Cerebellar nuclear complex (tissue), 1 donor: ENCODE measurements at places on chromosomes 11 and 22.

GRCh38 chr11:77407613-77408012 lies 66.3 kb downstream of the PAK1 start:
- DNase-seq = no peak

- no peak for DNase-seq
Observed at GRCh38 chr11:86579406-86579731, 93.0 kb downstream of the ME3 start.

- DNase-seq = no peak
Observed at GRCh38 chr11:130827451-130828377, 88.6 kb downstream of the SNX19 start.

- DNase-seq = no peak
Observed at GRCh38 chr22:45320357-45320976, 10.7 kb downstream of the FAM118A start.

DNA sequence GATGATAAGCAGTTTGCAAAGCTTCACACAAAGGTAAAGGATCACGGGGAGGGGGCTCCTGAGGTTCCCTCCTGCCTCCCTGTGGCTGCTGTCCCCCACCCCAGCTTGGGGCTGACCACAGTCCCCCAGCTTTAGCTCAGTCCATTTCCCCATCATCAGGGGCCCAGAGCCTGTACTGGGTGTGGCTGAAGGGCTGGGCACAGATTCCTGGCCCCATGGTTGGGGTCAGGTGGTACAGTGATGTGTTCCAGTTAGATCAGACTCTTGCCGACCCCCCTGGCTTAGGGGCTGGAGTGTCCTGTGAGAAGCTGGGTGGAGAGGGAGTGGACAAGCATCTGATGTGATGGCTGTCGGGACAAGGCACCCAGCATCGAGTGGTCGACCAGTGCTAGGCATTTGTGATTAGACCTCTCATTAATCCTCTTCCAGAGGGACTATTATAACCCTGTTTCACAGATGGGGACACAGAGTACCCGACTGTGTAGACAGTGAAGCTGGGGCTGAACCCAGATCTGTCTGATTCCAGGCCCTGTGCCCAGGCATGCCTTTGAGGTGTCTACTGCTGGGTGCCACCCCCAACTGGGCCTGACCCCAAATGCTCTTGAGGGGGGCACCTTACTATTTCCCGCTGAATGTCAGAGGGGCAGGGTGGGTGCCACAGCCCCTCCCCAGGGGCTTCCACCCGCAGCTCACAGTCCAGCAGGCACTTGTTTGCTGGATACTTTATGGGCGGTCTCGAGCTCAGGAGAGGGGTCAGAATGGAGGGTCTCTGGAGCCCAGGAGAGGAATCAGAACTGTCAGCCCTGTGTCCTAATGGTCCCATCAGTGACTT lies 4.3 kb downstream of the SHANK3 start:
- no peak for DNase-seq

DNA sequence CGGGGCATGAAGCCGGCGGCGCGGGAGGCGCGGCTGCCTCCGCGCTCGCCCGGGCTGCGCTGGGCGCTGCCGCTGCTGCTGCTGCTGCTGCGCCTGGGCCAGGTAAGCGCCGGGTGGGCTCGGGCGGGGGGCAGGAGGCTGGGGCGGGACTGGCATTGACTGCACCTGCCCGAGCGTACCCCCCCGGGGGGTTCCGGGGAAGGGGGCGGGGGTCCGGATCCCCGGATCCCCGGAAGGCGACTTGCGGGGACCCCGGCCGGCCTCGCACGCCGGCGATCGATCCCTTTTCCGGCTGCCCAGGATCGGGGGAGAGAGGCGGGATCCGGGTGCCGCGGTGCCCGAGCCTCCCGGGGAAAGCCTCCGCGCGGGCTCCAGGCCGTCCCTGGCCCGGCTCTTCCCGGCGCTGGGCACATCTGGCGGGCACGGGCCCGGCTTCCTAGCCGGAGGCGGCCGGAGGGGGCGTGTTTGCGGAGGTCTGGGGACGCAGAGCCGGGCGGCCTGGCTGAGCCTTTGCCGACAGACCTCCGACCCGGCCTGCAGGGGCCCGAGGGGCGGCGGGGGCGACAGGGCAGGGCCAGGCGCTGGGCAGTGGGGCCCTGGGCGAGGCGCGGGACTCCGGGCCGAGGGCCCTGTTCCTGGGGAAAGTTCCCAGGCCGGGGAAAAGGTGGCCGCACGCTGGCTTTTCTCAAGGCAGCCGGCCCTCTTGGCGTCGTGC lies 705 bp downstream of the PTPRJ start:
- no peak for DNase-seq

DNA sequence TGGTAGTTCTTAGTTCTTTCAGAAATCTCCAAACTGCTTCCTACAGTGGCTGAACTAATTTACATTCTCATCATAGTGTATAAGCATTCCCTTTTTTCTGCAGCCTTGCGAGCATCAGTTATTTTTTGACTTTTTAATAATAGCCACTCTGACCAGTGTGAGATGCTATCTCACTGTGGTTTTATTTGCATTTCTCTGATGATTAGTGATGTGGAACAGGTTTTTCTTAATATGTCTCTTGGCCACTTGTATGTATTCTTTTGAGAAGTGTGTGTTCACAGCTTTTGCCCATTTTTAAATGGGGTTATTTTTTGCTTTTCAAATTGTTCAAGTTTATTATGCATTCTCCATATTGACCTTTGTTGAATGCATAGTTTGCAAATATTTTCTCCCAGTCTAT lies 459.3 kb downstream of the NTM start:
- no peak for DNase-seq

DNA sequence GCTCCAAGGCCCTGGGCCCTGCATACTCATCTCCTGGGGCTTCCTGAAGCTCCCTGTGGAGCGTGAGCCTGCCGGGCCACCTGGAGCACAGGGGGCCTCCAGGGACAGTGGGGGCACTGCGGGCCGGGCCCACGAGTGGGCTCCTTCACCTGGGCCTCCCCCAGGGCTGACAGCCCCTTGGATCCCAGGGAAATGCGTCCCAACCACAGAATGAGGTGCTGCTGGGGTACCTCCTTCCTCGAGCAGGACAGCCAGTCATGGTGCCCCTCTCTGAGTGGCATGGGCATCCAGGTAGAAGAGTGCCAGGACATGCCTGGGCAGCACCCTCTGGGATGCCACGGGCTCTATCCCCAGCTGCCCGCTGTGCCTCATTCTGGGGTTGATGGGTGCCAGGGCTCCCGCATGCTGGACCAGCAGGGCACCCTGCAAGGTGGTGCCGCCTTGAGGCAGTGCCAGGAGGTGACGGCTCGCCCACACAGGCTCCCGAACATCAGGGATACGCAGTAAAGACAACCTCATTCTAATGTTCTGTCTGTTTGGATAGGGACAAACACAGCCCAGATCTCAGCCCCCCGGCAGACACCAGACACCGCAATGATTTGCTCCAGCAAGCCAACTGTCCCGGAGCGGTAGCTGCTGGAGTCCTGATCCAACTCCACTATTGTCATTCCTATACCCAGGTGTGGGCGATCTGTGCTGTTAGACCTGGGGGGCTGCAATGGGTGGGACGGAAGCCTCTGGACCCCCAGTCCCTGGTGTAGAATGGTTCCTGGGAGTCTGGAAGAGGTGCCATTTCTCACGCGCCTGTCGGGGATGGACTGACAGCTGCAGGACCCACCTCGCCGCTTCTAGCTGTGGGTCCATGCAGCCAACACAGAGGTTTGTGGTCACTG lies 25.8 kb downstream of the KRTAP5-5 start:
- DNase-seq = no peak

- DNase-seq = no peak
Observed at GRCh38 chr11:24708616-24709015, 211.8 kb downstream of the LUZP2 start.

GRCh38 chr11:9142732-9143131 lies 51.3 kb upstream of the SCUBE2 start:
- no peak for DNase-seq

GRCh38 chr22:19819911-19820879 lies 34.5 kb downstream of the GNB1L start:
- DNase-seq = no peak

DNA sequence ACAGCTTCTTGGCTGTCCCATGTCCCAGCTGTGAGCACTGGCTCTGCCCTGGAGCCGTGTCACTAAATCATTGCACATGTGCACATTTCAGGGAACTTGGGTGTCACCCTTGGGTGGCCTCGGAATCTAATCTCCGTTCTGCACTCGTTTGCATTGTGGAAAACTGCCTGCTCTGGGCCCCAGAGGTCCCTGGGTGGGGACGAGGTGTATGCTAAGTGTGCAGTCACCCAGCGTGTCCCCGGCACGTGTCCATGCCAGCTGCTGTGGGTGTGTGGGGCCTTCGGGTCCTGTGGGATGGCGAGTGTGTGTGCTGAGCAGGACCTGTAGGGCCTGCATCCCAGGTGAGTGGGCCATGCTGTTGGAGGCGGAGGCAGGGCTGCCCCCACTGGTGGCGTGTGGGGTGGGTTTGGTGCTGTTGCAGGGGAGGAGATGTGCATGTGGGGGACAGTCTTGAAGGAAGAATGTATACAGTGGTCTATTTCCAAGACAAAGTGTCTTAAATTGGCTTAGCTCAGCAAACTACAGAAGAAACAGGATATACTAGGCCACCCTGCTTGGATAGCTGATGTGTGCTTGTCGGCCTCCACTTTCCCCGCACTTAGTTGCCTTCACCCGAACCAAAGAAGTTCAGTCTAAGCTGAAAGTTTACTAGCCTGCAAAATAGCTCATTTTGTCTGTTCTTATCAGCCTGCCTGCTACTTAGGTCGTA lies 14.6 kb downstream of the TANGO2 start:
- no peak for DNase-seq

- no peak for DNase-seq
Observed at GRCh38 chr11:97361812-97362378, 972.1 kb downstream of the JRKL start.

DNA sequence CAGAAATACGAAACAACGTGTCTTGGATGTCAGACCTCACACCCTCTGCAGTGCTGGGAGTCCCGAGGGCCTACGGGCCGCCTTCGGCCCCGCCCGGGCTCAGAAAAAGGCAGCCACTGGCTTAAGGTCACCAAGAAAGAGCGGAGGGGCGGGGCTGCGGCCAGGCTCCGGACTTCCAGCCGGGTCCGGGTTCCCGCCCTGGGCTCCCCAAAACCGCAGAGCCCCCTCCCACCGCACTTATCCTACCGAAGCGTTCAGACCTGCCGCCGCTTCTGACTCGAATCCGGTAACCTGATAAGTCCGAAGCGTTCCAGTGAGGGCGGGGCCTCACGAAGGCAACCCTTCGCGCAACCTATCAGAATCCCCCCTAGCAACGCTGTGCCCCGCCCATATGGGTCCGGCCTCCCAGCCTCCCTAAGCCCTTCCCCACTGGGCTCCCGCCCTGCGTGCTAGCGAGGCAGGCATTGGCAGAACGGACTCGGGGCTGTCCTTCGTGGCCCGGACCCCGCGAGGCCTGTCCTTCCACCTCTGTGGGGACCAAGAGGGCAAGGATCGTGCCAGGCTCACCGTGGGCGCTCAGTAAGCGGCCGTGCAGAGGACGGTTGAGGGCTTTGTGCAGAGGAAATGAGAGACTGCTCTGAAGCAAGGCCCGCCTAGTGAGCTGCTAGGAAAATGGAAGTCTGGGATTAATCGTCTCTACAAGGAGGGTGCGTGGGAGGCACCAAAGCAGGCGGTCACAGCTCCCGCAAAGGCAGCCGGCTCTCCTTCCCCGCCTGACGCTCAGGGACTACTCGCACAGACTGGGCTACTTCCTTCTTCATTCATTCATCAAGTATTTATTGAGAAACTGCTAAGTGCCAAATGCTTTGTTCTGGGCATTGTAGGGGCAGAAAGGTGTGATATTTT lies at the start of gene NAGA:
Gene NAGA, minus strand, starts transcription at position 296 of the 906 bp plus-strand sequence. CDS start 515 bp downstream, outside the sequence.
- peak; percentile 97 for DNase-seq

GRCh38 chr11:117218133-117218915 lies 13.5 kb downstream of the PCSK7 start:
- DNase-seq = no peak

DNA sequence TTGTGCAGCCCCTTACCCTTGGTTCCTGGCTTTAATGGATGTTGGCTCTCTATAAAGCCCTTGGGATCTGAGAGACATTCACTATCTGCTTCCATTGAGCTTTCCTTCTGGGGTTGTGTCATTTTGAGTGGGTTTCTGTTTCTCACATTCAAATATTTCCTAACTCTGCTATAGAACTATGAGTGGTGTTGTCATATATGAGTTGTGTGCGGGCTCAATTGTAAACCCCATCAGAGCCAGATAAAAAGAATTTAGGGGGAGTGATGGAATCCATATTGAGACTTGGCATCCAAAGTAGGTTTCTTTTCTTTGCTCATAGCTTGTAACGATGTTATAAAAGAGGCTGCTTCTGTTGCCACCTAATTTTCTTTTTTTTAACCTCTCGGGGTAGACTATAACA lies 41.8 kb upstream of the SPON1 start:
- no peak for DNase-seq

DNA sequence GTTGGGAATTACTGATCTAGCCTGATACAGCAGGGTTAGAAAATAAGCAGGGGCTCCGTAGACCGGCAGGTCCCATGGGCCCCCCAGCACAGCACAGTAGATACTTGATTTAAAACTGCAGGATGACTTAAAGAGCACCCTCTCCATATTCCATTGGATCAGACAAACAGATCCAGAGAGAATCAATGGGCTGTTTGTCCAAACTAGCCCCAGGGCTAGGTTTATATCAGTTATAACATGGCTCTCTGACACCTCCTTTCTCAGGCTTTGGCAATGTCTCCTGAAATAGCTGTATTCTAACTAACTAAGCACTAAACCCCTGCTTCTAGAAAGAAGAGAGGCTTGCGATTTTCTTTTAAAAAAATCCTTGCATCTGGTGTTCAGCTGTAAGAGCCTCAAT lies 100.4 kb upstream of the GALNT18 start:
- no peak for DNase-seq

GRCh38 chr11:120467627-120468026 lies 43.9 kb upstream of the GRIK4 start:
- no peak for DNase-seq

DNA sequence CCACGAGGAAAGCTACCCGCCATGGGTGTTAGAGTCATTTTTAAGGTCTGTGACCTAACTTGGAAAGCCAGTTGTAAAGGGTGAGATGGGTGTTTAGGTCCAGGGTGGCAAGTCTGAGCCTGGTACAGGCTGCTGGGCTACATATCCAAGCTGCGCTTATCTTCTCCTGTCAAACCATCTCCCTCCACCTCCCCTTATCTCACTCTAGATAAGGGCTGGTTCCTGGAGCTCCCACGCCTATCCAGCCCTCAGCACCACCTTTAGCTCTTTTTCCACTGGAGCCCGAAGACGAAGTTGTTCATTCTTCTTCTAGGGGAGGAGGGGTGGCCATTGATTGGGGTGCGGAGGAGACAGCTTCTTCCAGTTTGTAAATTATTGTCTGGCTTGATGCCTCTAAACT lies 48.5 kb downstream of the MICAL2 start:
- no peak for DNase-seq

DNA sequence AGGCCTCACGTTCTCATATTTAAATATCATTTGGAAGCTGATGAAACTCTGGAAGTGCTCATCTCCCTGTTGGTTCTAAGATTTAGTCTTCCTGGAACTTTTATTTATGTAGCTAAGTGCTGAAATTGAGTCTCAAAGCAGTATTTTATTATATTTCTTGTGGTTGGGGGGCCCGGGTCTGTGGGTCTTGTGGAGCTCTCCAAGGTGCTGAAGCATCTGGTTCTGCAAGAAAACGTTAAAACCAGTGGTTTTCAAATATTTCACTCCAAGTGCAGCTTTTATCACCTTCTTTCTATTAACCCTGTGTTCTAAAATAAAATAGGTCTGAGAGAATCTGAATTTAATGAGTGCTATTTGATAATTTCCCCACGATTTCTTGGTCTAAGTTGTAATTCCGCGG lies 1404.8 kb downstream of the TBC1D22A start:
- DNase-seq = no peak
